ENCODE measurements at places on chromosomes 7 and 10.

- ATAC-seq: no peak
Measured at GRCh38 chr7:97499204-97499603, 232.7 kb upstream of the TAC1 start.

- ATAC-seq: no peak
Measured at GRCh38 chr7:107045980-107046379, 1.5 kb downstream of the PRKAR2B start.

GRCh38 chr7:111825046-111825445, 262.8 kb upstream of the IMMP2L start:
- no peak for ATAC-seq

DNA sequence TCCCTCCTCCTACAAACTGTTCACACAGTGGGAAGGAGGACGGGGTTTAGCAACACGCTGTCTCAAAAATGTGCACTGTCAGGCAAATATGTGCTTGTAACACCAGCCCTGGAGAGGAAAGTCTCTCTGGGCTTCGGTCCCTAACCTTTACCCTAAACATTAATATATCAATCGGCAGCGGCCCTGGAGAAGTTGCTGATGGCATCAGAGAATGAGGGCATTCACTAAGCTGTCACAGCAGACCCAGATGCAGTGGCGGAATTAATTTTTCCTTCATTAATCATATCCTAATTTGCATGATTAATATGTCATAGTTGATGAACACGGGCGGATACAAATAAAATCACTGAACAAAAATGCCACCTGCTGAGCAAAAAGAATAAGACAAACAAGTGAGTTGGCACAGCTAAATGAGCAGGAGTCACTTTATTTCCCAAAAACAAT, 45.2 kb upstream of the INSIG1 start:
- ATAC-seq: no peak

DNA sequence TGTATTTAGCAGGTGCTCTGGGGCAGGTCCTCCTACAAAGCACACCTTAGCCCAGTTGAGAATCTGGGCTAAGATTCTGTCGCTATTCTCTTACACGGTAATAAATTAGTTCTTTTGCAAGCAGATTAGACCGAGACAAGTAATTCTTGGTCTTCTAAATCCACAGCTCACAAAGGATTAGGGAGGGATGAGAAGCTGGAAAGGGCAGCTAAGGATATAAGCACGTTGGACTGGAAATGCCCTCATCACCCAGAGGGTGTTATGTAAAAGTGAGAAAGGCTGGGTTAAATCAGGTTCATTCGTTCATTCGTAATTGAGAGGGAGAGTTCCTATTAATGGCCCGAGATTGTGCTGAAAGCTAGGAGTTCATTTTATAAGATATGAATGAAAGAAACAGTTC, 41.8 kb downstream of the PFKFB3 start:
- peak; percentile 69 for ATAC-seq

GRCh38 chr10:125265579-125265955, 105.2 kb upstream of the CTBP2 start:
- ATAC-seq: peak; percentile 7

DNA sequence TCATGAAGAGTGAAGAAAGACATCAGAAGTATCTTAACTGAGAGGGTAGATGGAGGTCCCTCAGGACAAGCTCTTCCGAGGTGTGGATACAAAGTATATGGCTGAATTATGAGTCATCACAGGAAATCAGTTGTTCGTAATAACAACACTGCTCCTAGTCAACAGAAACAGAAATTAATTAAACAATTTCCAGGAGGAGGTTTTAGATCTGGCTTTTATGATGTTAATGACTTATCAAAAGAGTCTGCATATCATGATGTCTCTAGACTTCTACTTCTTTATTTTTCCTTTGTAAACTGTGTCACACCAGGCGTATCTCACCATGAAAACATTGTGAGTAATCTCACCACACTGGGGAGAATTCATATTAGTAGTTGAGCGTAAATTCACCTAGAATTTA, 31.2 kb downstream of the OSBPL3 start:
- ATAC-seq: no peak

- no peak for ATAC-seq
Measured at GRCh38 chr7:38975944-38976392, 1.7 kb upstream of the POU6F2 start.

GRCh38 chr7:27148031-27148755, 619 bp upstream of the HOXA6 start:
- ATAC-seq: peak; percentile 30

DNA sequence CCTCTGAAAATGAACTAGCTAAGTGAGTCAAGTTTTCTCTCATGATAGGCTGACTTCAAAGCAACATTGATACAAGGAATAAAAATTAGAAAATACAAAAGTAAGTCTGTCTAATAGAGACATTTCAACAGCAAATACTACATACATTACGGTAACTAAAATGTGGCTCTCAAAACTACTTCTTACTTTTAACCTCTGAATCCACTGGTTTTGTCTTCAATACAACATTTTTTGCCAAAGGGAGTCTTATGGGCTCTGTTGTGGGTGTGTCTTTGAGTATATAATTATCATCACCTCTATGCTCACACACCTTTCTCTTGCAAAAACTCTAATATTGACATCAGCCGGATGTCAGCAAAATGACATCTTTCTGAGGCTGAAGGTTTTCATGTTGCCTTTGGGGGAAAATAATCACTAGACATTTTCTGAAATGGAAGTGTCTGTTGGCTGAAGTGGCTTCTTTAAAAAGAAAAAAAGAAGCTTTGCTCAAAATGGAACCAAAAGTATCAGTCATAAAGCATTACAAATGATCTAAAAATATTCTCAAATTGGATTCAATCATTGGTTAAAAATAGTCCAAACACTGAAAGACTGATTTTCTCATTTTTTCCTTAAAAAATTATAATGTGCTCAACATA, 41.8 kb upstream of the FAM133B start:
- no peak for ATAC-seq

DNA sequence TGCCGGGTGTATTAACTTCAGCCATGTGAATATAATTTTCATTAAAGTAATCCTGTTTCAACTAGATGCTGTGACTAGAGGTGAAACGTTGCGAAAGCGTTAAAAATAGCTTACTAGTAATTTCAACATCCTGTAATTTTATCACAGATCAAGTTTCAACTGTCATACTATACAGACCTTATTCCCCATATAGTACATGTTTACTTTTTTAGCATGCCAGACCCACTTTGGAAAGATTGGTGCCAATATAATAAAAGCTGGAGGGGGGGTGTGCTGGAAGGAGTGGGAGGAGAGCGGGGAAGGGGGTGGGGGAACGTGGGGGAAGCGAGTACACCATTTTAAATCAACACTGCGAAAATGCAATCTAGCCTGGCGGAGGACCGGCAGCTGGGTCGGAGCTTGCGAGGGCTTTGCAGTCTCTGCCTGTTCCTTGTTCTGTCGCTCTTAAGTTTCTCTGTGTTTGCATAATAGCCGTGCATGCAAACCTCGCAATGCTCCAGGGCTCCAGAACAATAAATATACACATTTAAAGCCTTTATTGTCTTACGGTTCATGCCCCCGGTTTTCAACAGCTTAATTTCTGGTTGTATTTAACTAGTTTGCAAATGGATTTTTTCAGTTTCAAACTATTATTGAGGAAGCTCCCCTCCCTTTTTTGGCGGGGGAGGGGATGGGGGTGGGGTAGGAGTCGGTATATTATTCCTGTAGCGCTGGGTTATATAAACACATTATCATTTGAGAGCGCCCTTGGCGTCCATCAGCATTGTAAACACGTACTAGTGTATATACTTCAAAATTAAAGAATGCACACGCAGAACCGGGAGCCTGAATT, 1.3 kb upstream of the ARID5B start:
- peak; percentile 12 for ATAC-seq

DNA sequence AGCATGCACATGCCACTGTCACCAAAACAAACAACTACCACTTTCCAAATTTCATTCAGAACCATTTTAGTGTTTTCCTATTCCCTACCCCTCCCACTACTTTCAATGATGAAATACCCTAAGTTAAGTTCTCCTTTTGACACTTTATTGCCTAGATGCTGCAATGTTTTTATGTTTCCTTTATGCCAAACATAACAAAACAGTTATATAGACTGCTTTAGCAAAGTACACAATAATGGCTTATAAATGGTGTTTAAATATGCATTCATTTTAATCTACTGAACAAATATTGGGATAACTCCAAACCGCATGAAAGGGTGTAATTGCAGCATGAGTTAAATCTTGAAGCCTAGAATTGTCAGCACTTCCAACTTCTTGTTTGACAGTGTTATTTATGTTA, 69.2 kb downstream of the PHYHIPL start:
- no peak for ATAC-seq

DNA sequence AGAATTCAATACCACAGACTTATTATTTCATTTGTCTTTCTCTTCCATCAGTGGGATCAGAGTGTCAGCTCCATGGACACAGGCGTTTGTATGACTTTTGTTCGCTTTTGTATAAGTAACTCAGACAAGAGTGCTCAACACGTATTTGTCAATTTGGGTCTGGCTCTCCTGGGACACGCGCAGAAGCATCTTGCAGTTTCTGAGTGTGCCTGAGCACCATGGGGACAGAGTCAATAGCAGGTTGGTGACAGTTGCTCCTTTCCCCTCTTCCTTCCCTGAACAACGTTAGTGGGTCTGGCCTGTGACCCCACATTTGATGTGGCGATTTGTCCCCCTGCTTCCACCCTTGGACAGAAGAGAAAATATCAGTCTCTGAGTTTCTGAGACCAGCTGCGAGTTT, 120.4 kb upstream of the SDK1 start:
- ATAC-seq: no peak

GRCh38 chr7:97346349-97346748, 228.9 kb downstream of the SDHAF3 start:
- no peak for ATAC-seq

GRCh38 chr10:97713826-97714400, 383 bp downstream of the MARVELD1 start:
- ATAC-seq: peak; percentile 81

DNA sequence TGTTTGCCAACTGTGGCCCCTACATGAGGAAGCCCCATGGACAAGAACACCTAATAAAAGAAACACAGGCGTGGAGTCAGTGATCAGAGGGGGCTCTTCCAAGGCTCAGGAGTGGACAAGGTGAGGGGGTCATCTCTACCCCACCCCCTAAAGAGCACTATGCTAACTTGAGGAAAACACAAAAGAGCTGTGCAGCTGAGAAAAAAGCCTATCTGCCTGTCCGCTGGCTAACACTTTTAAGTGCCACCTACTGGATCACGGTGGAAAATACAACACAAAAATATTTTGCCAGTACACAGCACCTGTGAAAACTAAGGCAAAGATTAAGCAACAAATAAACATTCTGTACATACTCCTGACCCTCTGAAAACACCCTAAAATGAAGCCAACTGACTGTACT, 53.1 kb upstream of the COBL start:
- peak; percentile 36 for ATAC-seq

GRCh38 chr7:118713039-118713438, 488.5 kb downstream of the ANKRD7 start:
- no peak for ATAC-seq

DNA sequence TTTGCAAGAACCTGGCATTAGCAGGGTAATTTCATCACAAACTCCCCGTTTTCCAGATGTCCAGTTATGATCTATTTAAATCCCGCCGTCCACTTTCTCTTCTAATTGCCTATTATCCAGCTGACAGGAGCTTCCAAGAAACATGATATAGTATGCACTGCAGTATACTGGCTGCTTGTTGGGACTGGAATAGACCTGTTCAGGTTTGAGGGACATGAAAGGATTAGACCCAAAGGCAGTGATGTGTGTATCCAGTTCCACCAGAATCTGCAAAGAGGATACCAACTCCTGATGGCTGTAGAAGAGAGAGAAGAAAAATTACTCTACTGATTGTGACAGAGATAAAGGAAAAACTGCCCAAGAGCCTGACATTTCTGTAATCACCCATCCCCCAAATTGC, 8.9 kb downstream of the MSS51 start:
- ATAC-seq: peak; percentile 95

- ATAC-seq: no peak
Measured at GRCh38 chr7:12110425-12110824, 100.7 kb upstream of the TMEM106B start.

- no peak for ATAC-seq
Measured at GRCh38 chr7:26417911-26418413, 126.3 kb downstream of the SNX10 start.
